Muscle of arm (tissue), 14 donors: ENCODE measurements at places on chromosomes 16 and 17.

DNA sequence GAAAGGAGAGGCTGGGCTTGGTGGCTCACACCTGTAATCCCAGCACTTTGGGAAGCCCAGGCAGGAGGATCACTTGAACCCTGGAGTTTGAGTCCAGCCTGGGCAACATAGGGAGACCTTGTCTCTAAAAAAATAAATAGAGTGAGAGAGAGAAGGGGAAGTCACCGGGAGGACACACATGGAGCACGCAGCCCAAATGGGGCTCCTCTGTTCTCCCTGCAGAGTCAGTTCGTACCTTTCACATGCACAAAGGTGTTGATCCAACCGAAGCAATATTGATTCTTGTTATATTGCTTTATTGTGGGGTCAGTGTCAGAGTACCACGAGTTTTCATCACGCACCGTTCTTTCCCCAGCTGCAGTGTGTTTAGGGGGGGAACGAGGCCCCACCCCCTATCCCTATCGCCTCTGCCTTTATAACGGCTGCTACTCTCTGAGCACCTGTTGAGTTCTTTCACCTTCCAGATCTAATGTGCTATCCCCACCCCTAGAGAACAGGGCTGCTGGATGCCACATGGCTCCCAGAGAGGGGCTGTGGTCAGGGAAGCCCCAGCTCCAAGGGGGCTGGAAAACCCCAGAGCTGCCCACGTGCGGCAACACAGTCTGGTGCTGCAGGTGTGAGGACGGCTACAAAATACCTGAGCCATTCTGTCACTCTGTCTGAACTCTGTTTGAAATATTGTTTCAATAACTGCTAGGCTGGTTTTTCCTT, 1.0 kb upstream of the TMEM235 start:
- DNase-seq = no peak

DNA sequence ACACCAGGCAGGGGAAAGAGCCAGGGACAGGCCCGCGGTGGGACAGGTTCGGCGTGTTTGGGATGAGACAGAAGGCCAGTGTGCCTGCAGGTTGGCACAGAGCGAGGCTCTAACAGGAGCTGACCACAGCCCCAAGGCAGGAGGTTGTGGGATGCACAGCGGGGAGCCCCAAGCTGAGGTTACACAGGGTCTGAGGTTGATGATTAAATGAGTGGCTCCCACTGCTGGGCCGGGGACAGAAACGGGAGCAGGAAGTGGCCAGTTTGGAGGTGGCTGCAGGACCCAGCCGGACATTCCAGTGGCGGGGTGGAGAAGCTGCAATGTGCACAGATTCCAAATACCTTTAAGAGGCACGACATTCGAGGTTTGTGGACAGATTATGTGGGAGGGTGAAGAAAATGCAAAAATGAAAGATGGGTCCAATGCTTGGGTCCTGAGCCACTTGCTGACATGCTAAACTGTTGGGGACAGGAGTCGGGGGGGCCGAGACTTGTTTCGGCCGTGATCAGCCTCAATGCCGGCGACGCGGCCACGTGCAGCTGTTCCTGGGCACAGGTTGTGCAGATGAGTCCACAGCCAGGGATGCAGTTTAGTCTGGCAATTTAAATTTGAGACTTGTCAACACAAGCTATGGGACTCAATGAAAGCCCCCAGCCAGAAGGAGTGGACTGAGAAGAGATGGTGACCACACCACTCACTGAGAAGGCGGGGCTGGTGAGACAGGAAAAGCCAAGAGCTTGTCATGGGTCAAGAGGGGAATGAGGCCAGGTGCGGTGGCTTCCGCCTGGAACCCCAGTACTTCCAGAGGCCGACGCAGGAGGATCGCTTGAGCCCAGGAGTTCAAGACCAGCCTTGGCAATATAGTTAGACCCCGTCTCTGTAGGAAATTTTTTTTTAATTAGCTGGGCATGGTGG, 8.7 kb downstream of the ENPP7 start:
- no peak for DNase-seq

DNA sequence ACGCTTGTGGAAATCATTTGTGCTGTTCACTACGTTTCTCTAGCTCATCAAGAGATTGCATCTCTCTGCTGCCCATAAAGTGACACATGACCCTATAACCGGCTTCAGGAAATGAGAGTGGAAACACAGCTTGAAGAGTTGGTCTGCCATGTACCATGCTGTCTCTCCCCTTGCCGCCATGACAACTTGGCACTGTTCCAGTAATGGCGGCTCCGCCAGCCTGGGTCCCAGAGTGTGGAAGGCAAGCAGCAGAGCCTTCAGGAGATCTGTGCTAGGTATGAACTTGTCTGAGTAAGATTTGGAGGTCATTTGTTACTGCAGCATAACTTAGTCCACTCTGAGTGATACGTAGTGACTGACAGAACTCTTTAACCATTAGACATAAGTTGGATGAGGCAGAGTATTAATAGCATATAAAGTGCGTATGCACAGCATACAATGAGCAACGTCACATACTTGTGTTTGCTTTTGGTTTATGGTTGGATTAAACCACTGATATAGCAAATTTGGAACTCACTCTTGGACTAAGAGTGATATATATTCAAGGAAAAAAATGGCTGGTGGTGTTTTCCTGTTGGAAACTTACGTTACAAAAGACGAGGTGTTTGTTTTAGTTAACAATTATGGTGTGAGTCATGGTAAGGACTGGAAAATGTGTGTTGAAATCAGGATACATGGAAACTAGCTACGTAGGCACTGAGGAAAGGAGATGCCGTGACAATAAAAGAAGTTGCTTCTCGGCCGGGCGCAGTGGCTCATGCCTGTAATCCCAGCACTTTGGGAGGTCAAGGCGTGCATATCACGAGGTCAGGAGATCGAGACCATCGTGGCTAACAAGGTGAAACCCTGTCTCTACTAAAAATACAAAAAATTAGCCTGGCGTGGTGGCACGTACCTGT, 24.4 kb upstream of the PMP22 start:
- DNase-seq = no peak

- DNase-seq = no peak
Measured at GRCh38 chr17:39755554-39756379, 18.0 kb downstream of the GRB7 start.

DNA sequence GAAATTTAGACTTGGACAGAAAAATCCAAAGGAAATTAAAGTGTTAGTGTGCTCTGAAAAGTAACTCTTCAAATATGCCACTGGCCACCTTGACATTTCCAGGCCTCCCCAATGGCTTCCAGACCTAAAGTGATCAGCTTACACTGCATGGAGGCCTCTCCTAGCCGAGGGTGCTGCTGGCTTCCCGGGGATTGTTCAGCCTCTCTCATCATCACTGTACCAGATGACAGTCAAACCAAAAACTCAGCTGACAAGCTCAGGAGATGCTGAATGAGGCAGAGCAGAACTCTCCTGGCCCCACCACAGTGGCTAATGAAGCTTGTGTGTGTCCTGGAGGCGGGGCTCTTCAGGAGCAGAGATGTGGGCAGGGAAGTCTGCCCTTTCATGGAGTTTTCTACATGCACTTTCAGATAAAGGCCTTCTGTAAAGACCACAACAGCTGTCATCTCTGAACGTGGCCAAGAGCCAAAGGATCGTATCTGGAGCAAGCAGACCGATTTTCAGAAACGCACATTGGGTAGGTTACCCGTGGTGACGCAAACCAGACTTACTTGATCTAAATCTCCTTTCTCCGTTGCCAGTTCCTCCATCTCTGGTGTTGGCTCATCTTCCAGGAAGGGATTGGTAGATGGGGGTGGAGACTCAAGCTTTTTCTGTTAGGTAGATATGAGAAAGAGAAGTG, 113.3 kb downstream of the VPS53 start:
- DNase-seq = no peak
